ENCODE measurements at places on chromosomes 12 and 14.

- peak; percentile 88 for DNase-seq
Observed at GRCh38 chr12:89708565-89709156, at the start of gene ATP2B1. Gene ATP2B1 (minus strand): TSS chr12:89708838. CDS start chr12:89655886, 52,952 bp downstream.

DNA sequence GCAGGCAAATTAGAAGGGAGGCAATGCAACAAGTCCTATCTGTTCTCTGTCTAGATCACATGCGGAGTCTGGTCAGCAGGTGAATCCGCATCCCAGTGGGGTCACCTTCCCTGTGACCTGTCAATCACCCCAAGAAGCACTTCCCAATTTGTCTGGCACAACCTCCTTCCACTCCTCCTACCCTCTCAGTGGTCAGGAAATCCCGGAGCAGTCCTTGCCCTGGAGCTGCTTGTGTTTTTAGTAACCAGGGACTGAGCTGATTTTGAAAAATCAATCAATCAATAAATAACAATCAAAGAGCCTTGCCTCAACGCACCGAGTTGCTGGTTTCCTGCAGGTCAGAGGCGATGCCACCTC lies 572 bp upstream of the ACSS3 start:
- no peak for DNase-seq

DNA sequence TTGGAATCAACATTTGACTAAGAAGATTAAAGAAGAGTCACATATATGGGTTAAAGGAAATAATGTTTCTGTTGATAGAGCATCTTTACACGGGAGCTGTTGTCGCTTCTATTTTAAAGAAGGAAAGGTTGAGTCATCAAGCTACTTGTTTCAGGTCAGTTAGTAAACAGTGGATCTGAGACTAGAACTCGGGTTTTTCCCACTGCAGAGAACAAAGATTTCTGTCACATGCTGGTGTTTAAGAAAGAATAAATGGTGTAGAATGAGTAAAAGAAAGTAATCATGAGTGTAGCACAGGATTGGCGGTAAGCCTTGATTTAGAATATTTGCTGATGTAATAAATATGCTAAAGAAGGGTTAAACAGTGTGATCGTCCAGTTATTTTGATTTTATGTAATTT lies 455.5 kb downstream of the AEBP2 start:
- no peak for DNase-seq

DNA sequence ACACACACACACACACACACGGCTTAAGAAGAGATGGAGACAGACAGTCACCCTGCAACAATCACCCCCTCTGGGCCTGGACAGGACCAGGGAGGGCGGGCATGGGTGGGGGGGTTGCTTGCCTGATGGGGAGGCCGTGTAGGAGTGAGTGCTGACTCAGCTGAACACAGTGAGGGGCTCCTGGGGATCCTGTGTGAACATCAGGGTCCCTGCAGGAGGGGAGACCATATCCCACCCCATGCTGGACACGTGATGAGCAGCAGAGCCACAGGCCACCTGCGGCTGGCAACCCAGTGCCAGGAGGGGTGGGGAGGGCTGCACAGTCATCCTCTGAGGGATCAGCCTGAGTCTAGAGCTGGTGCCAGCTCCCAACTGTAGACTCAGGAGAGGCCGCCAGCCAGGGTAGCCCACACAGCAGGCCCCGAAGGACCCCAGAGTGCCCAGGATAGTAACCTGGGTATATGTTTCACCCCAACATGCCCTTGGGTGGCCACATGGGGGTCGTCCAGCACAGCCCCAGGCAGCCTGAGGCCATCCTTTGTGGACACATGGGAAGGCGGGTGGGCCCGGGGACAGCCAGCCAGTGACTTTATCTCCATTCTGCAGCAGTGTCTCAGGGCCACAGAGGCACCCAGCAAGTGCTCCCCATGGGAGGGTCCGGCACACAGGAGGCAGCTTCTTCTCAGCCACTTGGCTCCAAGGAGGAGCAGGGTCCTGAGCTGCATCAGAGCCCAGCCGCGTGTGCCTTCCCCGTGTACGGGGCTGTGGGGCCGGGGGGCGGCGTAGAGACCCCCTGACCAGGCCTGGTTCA lies 73.7 kb upstream of the SFSWAP start:
- no peak for DNase-seq

GRCh38 chr14:37816135-37816534 lies 220.7 kb downstream of the TTC6 start:
- DNase-seq, result no peak

- DNase-seq, result no peak
Observed at GRCh38 chr12:69816082-69816481, 8.9 kb upstream of the MYRFL start.

DNA sequence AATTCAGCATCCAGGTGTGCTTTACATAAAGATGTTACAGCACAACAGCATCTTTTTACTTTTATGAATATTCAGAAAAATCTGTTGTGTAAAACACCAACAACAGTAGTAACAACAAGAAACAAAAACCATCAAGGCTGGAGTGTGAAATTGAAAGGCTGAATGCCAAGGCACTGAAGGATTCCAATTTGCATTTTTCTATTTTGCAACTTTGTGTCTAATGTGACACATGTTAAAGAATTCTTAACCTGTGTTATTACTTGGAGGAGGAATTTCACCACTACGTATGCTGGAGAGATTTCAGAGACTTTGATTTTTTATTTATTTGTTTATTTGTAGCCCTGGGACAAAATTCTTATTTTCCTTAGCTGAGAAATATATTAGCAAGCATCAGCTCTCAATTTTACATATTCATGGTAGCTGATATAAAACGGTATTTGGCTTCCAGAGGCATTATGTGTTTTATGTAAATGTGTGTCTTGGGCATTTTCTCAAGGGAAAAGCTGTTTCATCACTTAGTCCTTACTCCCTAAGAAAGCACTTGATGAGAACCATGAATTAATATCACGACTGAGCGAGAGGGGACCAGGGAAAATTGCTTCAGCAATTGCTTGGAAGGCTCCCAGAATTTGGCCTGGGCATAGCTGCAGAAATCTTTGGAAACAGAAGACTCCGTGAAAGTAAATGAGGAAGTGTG lies 475.4 kb downstream of the TMEM132D start:
- DNase-seq, result no peak

GRCh38 chr12:43852744-43853143 lies 16.9 kb downstream of the TMEM117 start:
- DNase-seq, result no peak

DNA sequence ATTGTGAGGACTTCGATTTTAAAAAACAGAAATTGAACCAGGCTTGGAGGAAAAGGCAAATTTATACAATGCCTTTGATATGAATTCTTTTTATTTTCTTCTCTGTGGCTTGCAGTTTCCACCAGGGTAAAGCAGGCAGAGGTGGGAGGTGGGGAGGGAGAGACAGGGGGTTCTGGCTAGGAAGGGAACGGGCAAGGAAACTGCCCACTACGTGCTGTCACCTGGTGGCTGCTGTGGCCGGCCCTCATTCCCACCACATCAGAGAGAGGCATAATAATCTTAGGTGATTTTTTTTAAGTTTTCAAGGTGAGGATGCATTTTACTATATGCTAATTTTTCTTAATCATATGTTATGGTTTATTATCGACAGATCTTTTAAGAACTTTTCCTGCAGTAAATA lies 145.8 kb downstream of the CACNA1C start:
- no peak for DNase-seq

GRCh38 chr14:89265234-89265633 lies 151.8 kb downstream of the FOXN3 start:
- DNase-seq, result no peak

- DNase-seq, result no peak
Observed at GRCh38 chr14:61197416-61197815, 83.7 kb downstream of the TMEM30B start.

GRCh38 chr12:42442311-42442759 lies 116.4 kb downstream of the PPHLN1 start:
- DNase-seq, result no peak

Data from inflammatory macrophage (primary cell).